CD14-positive monocyte (primary cell): ENCODE measurements at places on chromosomes 4 and X.
A peak's percentile ranks its signal among the peaks of the same experiment; 100 is the strongest.

DNA sequence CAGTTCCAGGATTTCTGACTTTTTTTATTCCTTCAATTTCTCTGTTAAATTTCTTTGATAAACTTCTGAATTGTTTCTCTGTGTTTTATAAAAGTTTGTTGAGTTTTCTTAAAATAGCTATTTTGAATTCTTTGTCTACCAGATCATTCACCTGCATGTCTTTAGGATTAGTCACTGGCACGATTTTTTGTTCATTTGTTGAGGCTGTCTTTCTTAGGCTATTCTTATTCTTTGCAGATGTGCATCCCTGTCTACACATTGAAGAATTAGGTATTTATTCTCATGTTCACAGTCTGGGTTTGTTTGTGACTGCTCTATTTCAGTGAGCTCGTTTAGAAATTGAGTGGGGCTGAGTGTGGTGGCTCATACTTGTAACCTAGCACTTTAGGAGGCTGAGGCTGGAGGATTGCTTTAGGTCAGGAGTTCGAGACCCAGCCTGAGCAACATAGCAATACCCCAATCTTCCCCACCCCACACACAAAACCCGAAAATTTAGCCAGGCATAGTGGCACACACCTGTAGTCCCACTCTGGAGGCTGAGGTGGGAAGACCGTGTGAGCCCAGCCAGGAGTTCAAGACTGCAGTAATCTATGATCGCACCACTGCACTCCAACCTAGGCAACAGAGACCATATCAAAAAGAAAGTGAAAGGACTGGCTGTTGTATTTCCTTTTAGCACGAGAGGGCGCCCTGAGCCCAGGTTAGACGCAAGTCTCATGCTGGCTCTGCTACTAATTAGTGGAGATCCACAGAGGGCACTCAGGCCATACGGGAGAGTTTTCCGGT is 42.0 kb downstream of the F8 start:
- DNase-seq, result peak; percentile 51

- no peak for DNase-seq
Measured at GRCh38 chr4:41620594-41621256, 82.8 kb downstream of the LIMCH1 start.

DNA sequence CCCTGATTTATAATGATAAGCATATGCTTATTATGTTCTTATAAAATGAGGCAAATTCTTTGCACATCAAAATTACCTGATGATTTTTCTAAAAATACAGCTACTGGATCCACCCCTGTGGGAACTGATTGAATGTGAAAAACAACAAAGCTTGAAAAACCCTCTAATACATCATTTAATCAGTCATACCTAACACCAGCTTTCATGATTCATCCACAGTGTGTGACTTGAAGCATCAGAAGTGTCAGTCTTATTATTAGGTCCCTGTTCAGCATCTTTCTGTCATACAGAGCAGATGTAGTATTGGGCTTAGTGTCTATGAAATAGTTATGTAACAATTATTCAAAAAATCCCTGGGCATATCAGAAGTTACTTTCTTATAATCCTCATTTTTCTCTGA is 671.3 kb upstream of the GALNT7 start:
- no peak for DNase-seq

DNA sequence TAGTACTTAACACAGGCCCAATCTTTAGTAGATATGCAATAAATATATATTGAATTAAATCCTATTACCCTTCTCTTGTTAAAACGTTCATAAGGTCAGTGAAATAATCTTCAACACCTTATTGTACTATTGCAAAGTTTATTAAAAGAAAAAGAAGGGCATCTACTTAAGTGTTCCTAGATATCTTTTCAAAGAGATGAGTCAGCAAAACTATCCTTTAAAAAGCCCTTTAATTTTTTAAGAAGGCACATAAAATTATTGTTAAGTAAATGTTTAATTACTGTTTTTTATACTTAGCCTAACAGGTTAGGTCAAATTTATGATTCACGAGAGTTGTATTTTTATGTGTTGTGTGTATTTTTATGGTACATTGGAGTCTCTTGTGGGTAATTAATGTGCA is 77.3 kb upstream of the PPP1R2C start:
- DNase-seq, result no peak

GRCh38 chrX:12955882-12956703 is 18.8 kb upstream of the TMSB4X start:
- DNase-seq, result peak; percentile 91

DNA sequence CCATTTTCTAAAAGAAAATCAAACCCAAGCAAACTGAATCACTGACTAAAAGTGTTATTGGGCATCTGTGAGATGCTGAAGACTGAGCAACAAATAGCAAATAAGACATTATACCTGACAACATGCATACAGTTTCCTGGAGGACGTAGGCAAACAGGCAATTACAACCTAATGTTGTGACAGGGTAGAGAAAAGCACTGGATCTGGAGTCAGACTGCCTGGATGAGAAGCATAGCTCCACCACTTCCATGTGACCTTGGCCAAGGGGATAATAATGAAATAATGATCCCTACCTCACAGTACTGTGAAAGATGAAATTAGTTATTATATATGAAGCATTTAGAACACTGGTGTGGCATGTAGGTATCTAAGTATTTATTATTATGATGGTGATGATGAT is 2.7 kb downstream of the SPINK2 start:
- DNase-seq, result no peak

DNA sequence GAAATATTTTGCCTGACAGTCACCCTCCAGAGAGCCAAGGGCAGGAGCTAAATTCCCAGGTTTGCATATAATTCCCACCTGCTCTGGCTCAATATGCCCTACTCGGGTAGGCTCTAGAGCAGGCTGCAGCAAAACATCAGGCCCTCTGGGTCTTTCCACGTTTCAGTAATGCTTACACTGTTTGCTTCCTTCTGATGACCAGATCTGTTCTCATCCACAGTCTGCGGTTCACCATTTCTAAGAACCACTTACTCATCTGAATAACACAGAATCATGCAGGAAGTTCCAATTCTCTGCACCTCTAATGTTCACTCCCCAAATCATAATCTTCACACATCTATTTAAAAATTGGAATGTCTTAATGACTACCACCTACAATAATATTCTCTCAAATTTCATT is 141.4 kb downstream of the PPP3CA start:
- peak; percentile 57 for DNase-seq

- DNase-seq, result no peak
Measured at GRCh38 chrX:72001906-72002305, 91.3 kb downstream of the NHSL2 start.

DNA sequence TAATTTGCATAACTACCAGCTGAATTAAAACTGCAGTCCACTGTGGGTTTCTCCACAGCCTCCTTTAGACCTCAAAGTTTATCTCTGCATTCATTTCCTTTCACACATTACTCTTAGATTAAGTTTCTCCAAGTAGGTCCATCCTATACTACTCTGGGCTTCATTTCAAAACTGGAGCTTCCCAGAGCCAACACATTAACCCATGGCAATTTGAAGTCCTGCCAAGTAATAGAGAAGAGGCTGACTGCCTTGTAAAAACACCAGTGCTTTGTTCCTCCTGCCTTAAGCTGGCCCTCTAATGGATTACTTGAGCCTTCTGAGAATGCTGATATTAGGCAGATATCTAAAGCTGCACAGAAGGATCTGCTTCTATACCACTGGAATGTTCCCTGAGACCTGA is 997.2 kb upstream of the SLIT2 start:
- DNase-seq, result no peak

DNA sequence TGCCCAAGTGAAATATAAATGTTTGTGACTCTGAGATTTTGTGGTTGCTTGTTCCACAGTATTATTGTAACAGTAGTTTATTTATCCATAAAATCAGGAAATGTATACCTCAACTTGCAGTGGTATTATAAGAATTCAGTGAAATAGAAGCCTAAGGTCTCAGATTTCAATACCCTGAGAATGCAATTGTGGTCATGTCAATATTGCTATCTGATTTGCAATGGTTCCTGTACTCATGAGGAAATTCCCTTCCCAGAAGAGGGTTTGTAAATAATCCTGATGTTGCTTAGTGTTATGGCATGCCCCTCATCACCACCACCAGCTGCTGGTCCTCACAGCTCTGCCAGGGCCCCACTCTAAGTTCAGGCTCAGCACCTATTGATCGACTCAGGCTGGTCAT is 67.8 kb downstream of the SLC34A2 start:
- DNase-seq, result no peak

GRCh38 chrX:106802063-106802387 is 448 bp upstream of the TBC1D8B start:
- no peak for DNase-seq

DNA sequence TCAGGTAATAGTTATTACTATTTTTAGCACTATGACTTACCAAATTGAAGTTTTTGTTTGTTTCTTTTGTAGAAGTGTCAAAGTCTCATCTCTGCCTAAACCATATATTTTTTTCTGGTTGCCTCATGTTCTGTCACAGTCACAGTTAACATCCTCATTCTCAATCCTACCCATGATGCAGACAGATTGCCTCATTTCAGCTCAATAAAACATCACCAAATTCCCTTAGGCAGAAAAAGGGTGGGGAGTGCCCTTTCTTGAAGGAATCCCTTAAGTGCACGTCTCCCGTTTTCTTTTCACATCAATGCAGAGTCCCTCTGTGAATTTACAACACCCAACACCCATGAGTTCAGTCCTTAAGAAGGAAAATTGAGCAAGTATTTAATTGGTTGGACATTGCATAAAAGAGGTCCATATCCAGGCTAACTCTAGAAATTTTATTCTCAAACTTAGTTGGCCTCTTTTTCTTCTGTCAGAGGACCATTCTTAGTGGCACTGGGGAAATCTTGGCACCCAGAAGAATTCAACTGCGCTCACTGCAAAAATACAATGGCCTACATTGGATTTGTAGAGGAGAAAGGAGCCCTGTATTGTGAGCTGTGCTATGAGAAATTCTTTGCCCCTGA is 103.7 kb upstream of the BMPR1B start:
- no peak for DNase-seq

- no peak for DNase-seq
Measured at GRCh38 chrX:139106069-139106468, 394.6 kb upstream of the FGF13 start.

- DNase-seq, result no peak
Measured at GRCh38 chrX:122943918-122944317, 240.2 kb upstream of the GRIA3 start.
